ENCODE measurements at places on chromosomes 12 and 14. TPM values are rescaled to one million over a fixed set of nuclear protein-coding genes. Genes with fewer than 3 reads are reported as not detected.

DNA sequence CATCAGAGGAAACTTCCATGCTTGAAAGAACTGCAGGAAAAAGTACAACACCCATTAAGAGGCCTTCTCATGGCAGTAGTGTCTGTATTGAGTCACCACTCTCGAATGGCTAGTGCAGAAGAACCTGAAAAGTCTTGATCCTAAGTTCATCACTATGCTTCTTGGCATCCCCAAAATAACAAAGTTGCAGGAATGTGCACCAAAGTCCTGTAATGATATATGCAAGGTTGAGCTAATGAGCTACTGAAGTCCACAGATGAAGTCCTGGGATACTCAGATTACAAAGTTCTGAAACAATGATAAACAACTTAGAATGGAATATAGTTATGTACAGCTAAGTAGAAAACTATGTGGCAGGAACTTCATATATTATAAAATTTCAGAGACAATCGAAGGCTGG, 545.4 kb downstream of the FOXG1 start:
- no peak for DNase-seq

DNA sequence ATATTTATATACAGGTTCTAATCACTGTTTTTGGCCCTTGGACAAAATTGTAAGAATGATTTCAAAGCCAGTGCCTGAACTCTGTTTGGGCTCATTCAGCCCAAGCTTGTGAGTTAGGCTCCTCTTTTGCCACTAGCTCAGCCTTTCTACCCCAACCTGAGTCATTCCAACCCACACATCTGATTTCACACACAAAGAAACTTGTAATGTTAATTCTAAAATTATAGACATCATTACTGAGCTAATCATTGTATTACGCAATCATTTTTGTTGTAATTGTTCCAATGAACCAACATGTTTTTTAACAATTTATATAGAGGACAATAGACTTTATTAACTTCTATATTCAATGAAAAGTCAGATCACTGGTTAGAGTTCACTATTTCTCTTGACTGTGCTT, 441.1 kb downstream of the ETNK1 start:
- no peak for DNase-seq

DNA sequence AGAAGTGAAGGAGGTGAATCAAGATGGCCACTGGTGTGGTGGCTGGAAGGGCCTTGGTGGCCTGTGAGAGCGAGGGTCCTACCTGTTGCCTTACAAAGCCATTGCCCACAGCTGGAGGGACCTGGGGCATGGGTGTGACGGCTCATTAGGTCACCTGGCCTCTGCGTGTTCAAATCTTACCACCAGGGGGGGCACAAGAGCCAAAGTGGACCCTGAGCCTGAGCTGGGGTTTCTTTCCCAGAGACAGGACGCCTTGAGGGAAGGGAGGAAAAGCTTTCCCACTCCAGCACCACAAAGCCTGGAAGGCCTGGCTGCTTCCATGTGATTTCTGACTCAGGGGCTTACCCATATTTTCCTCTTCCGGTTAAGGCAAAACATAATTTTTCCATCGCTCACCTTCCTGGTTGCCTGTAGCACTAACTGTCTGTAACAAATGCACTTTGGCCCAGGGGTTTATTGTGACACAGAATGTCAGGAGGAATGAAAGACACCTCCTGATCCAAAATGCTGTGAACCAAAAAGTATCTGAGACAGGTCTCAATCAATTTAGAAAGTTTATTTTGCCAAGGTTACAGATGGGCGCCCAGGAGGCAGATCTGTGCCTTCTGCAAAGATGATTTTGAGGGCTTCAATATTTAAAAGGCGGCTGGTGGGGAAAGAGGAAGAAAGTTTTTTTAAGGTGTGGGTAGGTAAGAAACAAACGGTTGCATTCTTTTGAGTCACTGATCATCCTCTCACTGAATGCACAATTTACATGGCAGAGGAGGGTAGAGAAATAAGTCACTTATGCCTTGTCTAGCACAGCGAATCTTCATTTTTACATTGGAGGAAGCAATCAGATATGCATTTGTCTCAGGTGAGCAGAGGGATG, 4.3 kb upstream of the CD9 start:
- peak; percentile 81 for DNase-seq

DNA sequence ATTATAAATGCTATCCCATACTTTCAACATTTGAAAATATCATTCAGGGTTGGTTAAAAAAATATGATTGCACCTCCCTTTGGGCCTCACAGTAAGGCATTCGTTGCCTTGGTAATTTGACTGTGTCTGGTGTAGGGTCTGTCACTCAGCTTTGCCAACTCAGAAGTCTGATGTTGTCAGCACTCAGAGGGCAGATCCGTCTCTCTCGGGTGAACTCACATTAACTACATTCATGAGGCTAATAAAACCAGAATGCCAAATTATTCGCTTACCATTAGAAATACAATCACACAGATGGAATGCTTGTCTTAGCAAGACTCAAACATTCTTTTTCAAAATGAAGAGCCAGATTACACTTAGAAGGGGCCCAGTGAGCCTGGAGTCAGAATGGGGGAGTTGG, 53.0 kb downstream of the NPAS3 start:
- no peak for DNase-seq

- DNase-seq = peak; percentile 69
Measured at GRCh38 chr14:22973217-22974032, 8.9 kb downstream of the AJUBA start.

GRCh38 chr12:132618683-132619043, at the start of gene P2RX2:
Gene P2RX2, plus strand, starts transcription at chr12:132618776. Its CDS starts 41 bp downstream, at chr12:132618817.
- DNase-seq = no peak

DNA sequence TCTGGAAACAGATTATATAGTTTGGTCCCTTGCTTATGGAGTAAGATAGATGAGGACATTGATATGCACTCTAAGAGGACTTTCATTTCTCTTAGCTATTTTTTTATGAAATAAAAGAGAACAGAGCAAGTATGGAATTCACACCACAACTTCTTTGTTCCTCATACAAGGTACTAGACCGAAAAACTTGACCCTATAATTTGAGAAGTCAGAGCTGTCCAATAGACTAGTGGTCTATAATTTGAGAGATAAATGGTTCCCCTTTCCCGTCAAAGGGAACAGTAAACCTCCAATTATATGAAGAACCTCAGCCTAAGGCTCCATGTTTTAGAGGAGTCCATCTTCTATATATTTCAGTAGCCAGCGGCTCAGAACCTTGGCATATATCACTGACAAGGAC, 58.5 kb upstream of the HIF1A start:
- DNase-seq = peak; percentile 39

GRCh38 chr12:89651192-89651591, 57.4 kb downstream of the ATP2B1 start:
- DNase-seq = no peak

GRCh38 chr14:30389134-30389876, 169.7 kb upstream of the G2E3 start:
- no peak for DNase-seq

- peak; percentile 72 for DNase-seq
Measured at GRCh38 chr12:46266382-46266791, 2.5 kb downstream of the SLC38A1 start.

DNA sequence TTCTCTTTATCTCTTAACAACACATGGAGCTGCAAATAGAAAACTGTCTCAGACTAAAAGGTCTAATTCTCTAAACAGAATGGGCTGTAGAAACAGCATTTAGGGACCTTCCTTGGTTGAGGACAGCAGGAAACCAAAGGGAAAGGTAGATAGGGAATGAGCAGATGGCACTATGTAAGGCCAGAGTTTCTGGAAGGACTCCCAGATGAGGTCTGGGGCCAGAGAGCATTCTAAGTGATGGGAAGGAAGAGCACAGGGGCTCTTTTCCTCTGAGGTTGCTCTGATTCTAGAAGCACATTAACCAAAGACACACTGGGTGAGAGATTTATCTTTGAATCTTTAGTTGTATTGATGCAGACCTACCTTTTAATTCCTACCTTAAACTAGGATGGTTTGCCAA, 79.4 kb downstream of the TPH2 start:
- no peak for DNase-seq

GRCh38 chr12:47021298-47021697, 58.1 kb upstream of the PCED1B start:
- peak; percentile 70 for DNase-seq

DNA sequence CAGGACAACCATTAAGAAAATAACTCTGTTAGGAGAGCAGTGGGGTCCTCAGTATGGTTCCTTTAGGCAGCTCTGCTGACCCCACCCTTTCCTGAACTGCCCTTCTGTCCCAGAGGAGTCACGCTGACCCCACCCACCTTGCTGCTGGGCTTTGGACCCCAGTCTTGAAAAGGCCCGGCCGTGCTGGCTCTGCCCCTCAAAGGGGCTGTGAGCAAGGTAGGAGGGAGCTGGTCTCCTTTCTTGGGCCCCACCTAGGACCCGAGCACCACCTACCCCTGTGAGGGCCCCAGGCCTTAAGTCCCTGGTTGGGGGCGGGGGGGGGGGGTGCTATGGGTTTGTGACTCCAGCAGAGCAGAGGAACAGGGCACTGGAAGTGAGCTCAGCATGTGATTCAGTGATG, 171.1 kb downstream of the MON2 start:
- no peak for DNase-seq

GRCh38 chr14:31205681-31206535, 1.7 kb downstream of the HECTD1 start:
- DNase-seq = peak; percentile 31

- DNase-seq = peak; percentile 68
Measured at GRCh38 chr12:6700646-6701051, at the start of gene PIANP. Gene PIANP, minus strand, starts transcription at chr12:6700815. Its CDS starts 2,754 bp downstream, at chr12:6698061.

DNA sequence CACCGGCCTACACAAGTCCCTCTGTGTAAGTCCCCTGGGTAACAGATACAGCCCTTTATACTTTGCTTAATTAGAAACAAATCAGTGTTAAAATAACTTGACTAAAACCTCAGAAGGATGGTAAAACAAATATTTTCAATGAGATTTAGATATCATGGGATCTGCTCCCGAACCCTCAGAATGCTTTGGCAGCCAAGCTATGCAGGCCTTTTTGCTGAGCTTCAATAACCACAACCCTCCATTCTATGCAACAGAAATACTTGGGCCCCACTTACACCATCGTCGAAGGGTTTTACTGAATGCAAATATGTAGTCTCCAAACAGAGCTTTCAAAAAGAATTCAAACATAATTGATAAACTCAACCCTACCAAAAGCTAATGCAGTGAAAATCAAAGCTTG, 29.3 kb upstream of the PITPNM2 start:
- no peak for DNase-seq

- no peak for DNase-seq
Measured at GRCh38 chr14:77800814-77801213, 905 bp downstream of the ADCK1 start.

DNA sequence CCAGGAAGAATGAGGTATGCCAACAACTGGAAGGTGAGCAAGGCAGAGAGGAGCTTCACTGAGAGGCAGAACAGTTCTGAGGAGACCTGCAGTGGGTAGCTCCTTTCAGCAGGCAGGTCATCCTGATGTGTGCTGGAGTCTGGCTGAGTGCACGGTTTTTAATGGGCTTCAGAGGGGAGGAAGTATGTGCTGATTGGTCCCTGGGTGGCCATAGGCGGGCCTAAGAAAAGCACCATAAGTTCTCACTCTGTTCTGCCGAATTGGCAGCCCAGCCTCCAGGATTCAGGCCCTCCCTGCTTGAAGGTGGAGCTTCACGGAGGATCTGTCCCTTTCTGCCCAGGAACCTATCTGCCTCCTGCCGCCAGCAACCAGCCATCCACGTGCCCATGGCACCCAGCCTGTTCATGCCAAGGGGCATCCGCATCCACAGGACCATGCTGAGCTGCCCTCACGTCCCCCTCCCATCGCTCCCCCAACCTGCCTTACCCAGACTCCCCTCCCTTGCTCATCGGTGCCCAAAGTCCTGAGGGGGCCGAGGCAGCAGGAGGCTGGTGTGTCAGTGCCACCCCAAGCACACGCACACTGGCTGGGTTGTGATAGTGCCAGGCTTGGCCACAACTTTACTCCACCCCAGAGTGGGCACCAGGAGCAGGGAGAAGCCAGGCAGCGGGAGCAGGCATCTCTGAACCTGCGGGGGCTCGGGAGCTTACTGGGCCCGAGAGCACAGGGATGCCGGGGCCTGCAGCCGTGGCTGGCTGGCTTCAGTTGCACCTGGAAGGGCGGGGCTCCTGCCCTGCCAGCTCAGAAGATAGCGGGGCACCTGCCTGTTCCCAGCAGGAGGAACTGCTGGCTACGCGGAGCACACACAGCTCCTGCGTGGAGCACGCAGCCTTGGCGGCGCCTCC, 608.4 kb upstream of the FOXG1 start:
- no peak for DNase-seq

- no peak for DNase-seq
Measured at GRCh38 chr12:82299319-82300025, 58.7 kb downstream of the CCDC59 start.

DNA sequence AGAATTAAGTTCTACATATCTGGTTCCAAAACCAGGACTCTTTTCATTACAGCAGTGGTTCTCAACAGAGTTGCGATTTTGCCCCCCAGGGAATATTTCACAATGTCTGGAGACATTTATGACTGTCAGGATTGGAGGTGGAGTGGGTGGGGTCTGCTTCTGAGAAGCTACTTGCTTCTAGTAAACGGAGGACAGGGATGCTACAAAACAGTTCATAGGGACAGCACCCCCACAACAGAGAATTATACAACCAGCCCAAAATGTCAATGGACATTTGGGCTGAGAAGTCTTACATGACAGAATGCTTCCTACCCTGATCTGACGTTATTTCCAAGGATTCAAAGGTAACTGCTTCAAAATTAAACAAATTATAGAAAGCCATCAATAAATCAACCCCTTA, 739 bp upstream of the SPATA7 start:
- peak; percentile 18 for DNase-seq

DNA sequence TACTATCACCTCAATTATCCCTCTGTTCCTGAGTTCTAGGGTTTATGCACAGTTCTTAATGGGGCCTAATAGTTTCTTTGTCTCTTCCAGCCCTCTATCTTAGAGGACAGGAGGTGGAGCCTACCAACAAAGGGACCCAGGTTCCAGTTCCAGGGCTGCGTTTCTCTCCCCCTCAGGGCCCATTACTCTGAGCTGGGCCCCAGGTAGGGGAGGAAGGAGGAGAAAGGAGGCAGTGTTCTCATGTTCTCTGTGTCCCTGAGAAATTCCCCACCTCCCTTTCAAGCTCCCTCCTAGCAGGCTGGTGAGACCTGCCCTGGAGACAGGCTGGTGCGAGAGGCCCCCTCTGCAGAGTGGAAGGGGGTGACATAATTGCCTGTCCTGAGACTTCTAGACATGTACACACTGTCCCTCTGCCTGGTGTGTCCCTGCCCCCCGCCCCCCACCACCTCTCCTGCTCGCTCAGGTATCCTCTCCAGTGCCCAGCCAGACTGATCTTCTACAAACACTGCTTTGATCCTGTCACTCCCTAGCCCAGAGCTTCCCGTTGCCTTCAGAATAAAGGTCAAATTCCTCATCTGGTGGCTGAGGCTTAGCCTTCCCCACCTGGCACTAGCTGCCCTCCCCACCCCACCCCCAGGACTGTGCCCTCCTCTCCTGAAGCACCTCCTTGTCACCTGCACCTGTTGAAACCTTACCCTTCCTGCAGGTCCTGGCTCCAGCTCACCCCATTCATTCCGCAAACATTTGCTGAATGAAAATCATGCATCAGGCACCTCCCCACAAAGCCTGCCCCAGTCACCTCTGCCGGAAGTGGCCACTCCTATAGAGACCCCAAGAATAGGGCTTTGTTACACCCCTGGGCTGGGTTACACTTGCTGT, 21.1 kb upstream of the KRT8 start:
- no peak for DNase-seq

- DNase-seq = no peak
Measured at GRCh38 chr14:44652640-44653039, 145.6 kb upstream of the FSCB start.

C1QL4 gene
- polyA plus RNA-seq = not detected

MYO1H gene
- polyA plus RNA-seq = not detected

ATP6V1D gene
- polyA plus RNA-seq = 6.4 TPM

TAS2R42 gene
- not detected for polyA plus RNA-seq

TAS2R46 gene
- 0.13 TPM for polyA plus RNA-seq

OR11G2 gene
- not detected for polyA plus RNA-seq

SLC7A8 gene
- polyA plus RNA-seq = 0.19 TPM
